Daoy (cell line): ENCODE measurements at places on chromosomes 7 and 10. TPM values are rescaled to one million over a fixed set of nuclear protein-coding genes. Genes with fewer than 3 reads are reported as not detected.

WIPF3 gene
- total RNA-seq = not detected in 2 replicates

DNA sequence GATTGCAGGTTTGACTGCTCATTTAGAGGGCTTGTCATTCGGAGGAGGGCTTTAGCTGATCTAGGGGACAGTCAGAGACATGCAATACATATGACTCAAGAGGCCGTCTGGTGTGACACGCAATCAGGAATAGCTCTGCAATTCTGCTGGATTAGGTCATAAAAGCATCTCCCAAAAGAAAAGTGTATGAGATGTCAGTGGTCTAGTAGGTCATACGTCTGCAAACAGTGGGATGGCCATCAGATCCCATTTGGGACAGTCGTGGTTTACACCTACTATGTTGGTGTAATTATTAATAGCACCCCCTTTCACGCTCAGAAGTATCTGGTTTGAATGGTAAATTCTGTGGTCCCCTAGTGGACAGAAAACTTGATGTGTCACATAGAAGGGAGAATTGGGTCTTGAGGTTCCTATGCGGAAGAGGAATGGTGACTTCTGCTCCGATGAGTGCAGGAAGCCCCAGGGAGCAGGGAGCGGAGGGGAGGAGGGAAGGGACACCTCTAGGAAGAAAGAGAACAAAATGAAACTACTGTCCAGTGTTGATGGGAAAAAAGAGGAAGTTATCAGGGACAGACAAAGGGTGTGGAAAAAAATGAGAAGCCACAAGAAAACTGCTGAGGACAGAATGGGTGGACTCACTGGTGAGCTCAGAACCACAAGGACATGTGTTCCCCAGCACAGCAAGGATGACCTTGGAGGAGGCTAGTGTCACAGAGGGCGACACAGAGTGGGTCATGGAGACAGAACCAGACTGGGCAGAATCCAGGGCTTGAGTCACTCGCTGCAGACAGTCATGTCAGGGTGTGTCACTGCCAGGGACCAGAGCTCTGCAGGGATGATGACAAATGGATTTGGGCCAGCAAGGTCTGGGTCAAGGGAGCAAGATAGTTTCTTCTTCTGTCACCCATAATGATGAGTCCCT, 59.9 kb downstream of the MAP3K8 start:
- peak; percentile 20 for DNase-seq

DNA sequence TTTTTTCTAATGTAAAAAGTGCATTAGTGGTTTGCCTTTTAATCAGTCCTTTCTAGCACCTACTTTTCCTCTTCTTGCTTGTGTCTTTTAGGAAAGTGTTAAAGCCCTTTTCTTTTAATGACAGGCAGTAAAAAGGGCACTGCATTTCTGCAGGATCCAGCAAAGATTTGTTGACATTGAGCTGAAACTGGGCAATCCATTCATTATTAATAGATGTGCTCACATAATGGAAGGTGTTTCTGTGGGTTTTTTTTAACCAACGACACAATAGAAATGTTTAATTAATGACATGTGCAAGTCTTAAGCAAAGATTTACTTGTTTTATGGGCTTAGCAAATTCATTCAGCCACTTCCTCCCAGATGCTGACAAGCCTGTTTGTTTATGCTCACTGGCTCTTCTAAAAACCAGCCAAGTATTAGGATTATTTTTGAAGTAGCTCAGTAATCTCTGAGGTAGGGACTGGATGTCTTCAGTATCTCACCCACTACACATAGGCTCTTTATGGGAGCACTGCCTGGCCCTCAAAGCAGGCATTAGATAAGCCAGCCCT, 1201.1 kb downstream of the SORCS1 start:
- no peak for DNase-seq

COL13A1 gene
- 13.0 and 19.5 TPM in 2 replicates for total RNA-seq

DNA sequence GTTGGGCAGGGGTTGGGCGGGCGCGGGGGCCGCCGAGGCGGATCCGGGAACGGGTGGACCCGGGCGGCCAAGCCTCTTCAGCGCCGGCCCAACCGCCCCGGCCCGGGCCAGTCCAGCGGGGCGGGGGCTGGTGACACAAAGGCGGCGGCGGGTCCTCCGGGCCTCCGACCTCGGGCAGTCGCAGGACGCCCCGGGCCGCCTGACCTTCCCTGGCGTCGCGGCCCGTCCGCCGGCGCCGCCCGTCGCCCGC, 54.2 kb downstream of the METTL2B start:
- no peak for DNase-seq

DNA sequence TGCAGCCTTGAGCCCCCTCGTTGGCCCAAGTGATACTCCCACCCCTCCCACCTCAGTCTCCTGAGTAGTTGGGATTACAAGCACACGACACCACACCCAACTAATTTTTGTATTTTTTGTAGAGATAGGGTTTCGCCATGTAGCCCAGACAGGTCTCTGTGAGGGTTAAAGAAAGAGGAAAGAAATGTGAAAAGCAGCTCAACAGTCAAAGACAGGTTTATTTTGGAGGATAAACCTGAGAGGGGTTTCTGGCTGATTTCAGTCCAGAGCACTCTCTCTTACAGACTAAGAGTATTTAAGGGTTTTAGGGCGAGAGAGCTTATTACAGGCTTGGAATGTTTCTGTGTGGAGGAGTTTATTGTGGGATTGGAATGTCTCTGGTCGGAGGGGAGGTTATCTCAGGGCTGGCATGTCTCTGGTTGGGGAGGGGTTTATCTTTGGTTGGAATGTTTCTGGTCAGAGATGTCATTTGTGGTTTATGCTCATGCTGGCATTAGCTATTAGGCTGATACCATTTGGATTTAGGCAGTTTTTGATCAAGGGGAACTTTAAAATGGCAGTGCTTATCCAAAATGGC, 26.1 kb upstream of the SNX10 start:
- DNase-seq = no peak

DNA sequence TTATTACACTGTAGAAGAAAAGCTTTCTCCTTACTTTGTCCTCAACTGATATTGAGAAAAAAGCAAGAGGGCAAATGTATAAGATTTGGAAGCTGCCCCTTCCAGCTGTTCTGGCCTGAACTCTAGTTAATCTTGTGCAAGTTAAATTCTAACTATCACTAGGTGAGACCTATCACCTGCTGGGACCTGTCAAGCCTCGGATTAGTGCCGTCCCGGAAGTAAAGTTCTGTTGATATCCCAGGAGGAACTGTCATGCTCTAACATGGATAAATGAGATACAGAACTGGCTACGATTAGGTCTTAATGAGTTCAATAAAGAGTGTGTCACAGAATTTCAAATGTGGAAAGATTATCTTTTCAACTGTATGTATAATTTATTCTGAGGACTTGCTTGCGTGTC, 1.2 kb upstream of the BPGM start:
- no peak for DNase-seq

DNA sequence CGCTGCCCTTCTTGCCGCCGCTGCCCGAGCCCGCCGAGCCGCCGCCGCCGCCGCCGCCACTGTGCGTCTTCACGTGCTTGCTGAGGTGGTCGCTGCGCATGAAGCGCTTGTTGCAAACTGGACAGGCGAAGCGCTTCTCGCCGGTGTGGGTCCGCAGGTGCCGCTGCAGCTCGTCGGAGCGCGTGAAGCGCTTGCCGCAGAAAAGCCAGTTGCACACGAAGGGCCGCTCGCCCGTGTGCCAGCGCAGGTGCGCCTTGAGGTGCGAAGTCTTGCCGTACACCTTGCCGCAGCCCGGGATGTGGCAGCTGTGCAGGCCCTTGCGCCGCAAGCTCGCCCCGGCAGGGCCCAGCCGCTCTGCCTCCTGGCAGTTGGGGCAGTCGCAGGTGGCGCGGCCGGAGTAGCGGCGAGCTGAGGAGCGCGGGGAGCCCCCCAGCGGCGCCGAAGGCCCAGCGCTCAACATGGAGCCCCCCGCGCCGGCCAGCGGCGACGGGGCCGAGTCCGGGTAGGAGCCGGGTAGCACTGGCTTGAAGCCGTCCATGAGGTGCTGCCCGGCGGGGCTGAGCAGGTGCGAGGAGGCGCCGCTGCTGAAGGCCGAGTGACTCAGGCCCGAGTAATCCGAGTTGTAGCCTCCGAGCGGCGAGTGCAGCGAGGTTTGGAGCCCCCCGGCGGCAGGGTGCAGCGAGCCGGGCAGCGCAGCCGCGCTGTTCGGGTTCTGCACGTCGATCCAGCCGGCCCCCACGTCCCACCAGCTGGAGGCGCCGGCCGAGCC, 2.1 kb downstream of the SP8 start:
- peak; percentile 96 for DNase-seq

DNA sequence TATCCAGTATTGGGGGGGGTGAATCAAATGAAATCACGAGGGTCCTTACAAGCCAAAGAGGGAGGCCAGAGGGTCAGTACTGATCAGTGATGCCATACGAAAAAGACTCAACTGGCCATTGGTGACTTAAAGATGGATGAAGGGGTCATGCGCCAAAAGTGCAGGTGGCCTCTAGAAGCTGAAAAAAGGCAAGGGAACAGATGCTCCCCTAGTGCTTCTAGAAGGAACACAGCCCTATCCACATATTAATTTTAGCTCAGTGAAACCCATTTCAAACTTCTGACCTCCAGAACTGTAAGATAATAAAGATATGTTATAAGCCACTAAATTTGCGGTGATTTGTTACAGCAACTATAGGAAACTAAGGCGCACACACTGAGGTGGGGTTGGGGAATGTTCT, 62.5 kb downstream of the ABI1 start:
- no peak for DNase-seq

DNA sequence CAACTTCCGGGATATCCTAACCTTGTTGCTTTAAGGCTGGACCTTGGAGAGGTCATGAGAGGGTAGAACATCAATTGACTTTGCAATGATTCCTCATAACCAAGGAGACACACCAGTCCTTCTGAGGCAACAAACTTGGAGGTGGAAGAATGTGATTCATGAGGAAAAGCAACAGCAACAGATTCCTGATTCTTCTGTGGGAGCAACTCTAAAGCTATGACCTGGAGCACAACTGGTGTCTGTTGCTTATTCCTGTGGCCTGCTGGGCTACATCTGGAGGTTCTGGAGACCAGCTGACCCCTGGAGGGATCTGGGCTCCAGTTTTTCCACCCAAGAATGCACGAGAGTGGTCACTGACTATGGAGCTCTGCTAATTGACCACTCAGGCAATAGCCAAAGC, 116.6 kb downstream of the CREB5 start:
- DNase-seq = no peak

WNT16 gene
- total RNA-seq = 0.11 TPM in 1 of 2 replicates, not detected in the other

TRIL gene
- total RNA-seq = 0.11 and 0.15 TPM in 2 replicates

HOXA13 gene
- total RNA-seq = 0.86 and 1.3 TPM in 2 replicates

C7orf57 gene
- total RNA-seq = 0.91 and 0.95 TPM in 2 replicates

MACC1 gene
- 15.4 and 29.6 TPM in 2 replicates for total RNA-seq

JAKMIP3 gene
- 0.24 and 0.51 TPM in 2 replicates for total RNA-seq

GRCh38 chr10:32273336-32273735, 73.6 kb downstream of the EPC1 start:
- DNase-seq = no peak

GRCh38 chr7:115183431-115184057, 261.6 kb downstream of the MDFIC start:
- peak; percentile 15 for DNase-seq

PRLHR gene
- total RNA-seq = not detected in 2 replicates

HOXA5 gene
- 22.6 and 41.1 TPM in 2 replicates for total RNA-seq

DNA sequence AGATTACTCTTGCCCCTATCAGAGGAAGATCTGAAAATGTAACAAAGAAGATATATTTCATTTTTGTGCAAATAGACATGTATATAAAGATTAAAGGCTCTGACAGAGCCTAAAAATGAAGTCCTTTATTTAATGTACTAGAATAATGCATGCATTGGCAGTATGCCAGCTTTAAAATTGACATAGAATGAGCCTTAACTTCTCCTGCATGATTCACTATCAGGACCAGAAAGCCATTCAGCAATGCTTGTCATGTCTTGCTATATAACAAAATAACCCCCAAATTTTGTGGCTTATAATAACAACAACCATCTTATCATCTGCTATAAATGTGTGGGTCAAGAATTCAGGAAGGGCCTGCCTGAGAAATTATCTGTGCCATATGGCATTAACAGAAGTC, 411.9 kb downstream of the GRM8 start:
- DNase-seq = no peak

RARRES2 gene
- total RNA-seq = 3.9 and 11.8 TPM in 2 replicates

C10orf143 gene
- 0.03 and 0.46 TPM in 2 replicates for total RNA-seq

- no peak for DNase-seq
These were observed 251.0 kb upstream of the ZMIZ1 start for GRCh38 chr10:78817804-78818203.

DNA sequence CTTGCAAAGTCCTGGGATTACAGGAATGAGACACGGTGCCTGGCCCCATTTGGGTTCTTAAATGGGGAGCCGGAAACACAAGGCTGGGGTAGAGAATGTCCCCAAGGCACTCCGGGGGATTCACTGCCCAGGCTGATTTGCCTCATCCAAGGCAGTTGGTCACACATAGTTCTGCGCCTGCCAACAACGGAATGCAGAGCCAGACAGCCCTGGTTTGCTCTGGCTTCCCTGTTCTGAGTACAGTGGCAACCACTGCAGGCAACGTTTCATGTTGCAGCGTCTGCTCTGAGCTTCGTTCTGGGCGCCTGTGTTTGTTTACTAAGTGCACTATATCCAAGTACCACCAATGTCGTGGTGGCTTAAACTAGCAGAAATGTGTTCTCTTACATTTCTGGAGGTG, 61.7 kb upstream of the C1QL3 start:
- DNase-seq = no peak

CCDC136 gene
- total RNA-seq = 7.7 and 8.9 TPM in 2 replicates

EN2 gene
- total RNA-seq = 1.4 and 3.5 TPM in 2 replicates

- DNase-seq = no peak
These were observed 8.7 kb upstream of the COBL start for GRCh38 chr7:51325261-51325676.

DNA sequence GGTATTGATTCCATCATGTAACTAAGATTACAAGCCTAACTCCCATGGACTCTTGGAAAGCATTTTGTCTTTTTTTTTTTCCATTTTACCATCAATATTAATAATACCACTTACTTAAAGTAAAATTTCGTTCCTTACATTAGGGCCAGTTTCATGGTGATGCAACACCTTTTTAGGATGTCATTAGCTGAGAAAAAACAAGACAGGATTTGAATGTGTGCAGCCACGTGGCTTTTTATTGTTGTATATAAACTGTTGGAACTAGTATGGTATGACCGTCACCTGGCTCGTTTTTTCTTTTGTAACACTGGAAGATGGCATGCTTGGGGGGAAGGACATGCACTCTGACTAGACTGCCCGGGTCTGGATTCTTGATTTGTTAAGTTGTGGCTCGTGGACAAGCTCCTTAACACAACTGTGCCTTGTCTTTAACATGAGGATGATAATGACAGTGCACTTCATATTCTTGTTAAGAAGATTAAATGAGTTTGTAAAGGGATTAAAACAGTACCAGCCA, 42.1 kb downstream of the ARHGAP21 start:
- no peak for DNase-seq
